Stimulated activated CD8-positive, alpha-beta memory T cell treated with anti-CD3 and anti-CD28 coated beads, Interleukin-4, amount 100 ng/mL, for 48 hours (primary cell): ENCODE measurements at places on chromosomes 6 and 20.

- DNase-seq: no peak
These were observed 289.9 kb downstream of the BTBD9 start for GRCh38 chr6:38349795-38350194.

GRCh38 chr6:30643656-30644055 is 3.3 kb upstream of the C6orf136 start:
- no peak for DNase-seq

DNA sequence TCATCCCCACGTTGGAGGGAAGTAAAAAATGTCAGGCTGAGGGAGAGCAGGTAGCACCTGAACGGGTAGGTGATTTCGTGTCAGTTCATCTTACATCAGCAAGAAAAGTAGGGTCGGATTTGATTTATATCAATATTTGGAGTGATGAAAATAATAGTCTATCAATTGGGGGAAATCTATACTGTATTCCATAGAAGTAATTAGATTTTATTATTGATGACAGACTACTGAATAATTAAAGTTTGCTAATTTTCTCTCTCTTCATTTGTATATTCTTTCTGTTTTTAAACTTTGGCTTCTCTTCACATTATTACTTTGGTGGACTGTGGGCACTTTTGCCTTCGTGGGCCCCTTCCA is 78.4 kb downstream of the OLIG3 start:
- no peak for DNase-seq

GRCh38 chr20:36478137-36478905 is 63.0 kb upstream of the MYL9 start:
- DNase-seq: no peak

GRCh38 chr6:15293674-15294073 is 47.8 kb downstream of the JARID2 start:
- no peak for DNase-seq

GRCh38 chr6:43283905-43284304 is 14.2 kb upstream of the SLC22A7 start:
- DNase-seq: no peak

DNA sequence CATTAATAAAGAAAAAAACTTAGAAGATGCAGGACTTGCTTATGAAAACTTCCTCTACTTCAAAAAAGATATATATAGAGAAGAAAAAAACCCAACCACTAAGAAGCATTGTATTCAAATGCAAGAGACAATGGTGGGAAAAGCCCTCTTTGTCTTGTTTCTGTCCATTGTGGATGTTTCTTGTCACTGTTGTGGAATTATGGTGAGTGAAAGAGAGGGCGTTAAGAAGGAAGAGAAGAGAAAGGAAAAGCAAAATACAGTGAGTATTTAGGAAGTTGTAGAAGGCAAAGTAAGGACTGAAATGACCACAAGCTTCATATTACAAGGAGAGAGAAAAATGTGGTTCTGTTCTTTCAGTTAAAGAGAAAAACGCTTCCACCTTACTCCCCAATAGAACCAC is 14.1 kb upstream of the THBD start:
- no peak for DNase-seq
